Breast epithelium (tissue), 4 donors: ENCODE measurements at places on chromosomes 5 and 9. TPM values are rescaled to one million over a fixed set of nuclear protein-coding genes. Genes with fewer than 3 reads are reported as not detected.
A peak's percentile ranks its signal among the peaks of the same experiment; 100 is the strongest.

GRCh38 chr9:93130861-93131481, 3.1 kb downstream of the NINJ1 start:
- peak overlapping the region; percentile 91 for H3K27ac ChIP-seq
- no peaks in the 10 kb centered on the region for H3K36me3 ChIP-seq
- H3K4me3 ChIP-seq, result peak overlapping the region; percentile 84
- peaks cover 41% of the 10 kb centered on the region for H3K4me1 ChIP-seq
- no peak for DNase-seq
- H3K27me3 ChIP-seq, result no peaks in the 10 kb centered on the region

- H3K36me3 ChIP-seq, result no peaks in the 10 kb centered on the region
- H3K27ac ChIP-seq, result no peak overlapping the region
- H3K4me3 ChIP-seq, result no peak overlapping the region
- H3K27me3 ChIP-seq, result no peaks in the 10 kb centered on the region
Measured at GRCh38 chr9:130320723-130321481, 55.3 kb downstream of the HMCN2 start.

DNA sequence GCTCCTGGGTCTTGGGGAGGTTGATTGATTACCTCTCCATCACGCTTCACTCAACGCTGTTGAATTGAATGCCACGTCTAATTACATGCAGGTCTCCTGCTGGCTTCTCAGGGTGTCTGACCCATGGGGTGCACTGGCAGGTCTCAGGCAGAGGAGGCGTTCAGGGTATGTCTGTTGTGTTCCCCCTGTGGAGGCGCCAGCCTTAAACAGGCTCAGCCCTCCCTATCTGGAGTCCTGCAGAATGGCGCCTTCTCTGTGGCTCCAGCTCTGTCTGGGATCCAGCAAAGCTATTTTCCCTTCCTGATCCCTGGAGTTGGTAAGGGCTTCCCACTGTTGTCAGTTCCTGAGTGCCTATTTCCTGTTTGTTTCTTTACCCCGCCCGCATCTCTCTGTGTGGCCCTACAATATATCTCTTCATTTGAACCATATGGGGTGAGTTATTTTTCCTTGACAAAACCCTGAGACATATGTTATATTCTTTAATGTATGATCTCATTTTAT, 150.0 kb downstream of the NTRK2 start:
- no peak overlapping the region for H3K4me3 ChIP-seq
- no peaks in the 10 kb centered on the region for H3K4me1 ChIP-seq

DNA sequence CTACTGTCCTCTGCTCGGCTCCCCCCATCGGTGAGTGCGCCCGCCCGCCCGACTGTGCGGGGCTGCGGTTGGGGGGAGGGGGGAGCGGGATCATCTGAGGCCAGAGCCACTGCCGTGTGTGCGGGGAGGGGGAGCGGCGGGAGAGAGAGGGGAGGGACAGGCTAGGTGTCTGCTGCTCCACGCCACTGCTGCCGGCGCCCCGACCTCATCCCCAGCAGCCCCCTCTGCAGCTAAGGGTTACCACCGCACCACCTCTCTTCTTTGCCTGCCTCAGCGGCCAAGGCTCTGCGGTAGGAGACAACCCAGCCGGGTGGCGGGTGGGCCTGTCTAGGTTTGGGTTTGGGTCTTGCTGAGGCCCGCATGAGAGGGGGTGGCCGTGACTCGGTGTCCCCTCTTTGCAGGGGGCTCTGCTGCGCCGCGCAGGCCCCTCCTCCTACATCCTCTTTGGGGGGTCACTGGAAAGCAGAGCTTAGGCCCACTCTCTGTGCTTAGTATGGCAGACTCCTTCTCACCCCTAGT, 670 bp upstream of the PURA start:
- H3K27ac ChIP-seq, result peak overlapping the region; percentile 99
- no peaks in the 10 kb centered on the region for H3K27me3 ChIP-seq
- no peaks in the 10 kb centered on the region for H3K36me3 ChIP-seq

DNA sequence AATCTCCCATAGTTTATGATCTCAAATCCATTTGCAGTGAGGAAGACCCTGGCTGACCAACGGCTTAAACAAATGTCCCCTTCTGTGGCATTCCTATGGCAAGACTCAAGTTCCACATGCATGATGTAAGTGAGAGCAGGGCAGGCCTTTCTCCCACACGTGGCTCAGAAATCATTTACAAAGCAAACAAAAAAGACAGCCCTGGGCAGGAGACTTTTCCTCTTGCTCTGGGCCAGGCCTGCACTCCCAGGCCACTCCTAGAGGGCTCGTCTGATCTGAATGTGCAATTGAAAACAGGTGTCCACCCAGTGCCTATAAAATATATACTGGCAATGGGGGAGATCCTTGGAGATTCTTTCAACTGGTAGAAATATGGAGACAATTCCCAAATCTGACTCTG, 123.1 kb downstream of the DMRT2 start:
- H3K4me3 ChIP-seq, result no peak overlapping the region
- H3K27ac ChIP-seq, result peak overlapping the region; percentile 63
- H3K4me1 ChIP-seq, result no peaks in the 10 kb centered on the region
- no peaks in the 10 kb centered on the region for H3K27me3 ChIP-seq
- no peak for DNase-seq

DNA sequence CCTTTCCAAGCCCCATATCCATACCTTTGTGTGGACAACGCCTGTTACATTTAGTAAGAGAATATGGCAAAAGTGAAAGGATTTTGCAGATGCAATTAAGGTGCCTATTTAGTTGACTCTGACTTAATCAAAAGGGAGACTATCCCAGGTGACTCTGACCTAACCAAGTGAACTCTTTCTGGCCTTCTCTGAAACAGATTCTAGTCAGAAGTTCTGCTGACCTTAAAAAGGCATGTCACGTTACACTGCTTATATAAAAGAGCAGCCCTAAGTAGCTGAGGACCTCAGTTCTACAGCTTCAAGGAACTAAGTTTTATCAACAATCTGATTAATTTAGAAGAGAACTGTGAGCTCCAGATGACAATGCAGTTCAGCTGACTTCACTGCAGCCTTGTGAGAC, 5.7 kb upstream of the TICAM2 start:
- H3K4me3 ChIP-seq, result no peak overlapping the region
- H3K36me3 ChIP-seq, result no peaks in the 10 kb centered on the region
- no peaks in the 10 kb centered on the region for H3K27me3 ChIP-seq
- no peak overlapping the region for H3K27ac ChIP-seq

GRCh38 chr5:24595329-24595728, 49.4 kb downstream of the CDH10 start:
- no peaks in the 10 kb centered on the region for H3K36me3 ChIP-seq
- H3K4me1 ChIP-seq, result no peaks in the 10 kb centered on the region
- H3K27me3 ChIP-seq, result no peaks in the 10 kb centered on the region
- H3K27ac ChIP-seq, result no peak overlapping the region

Gene WNT8A
- total RNA-seq, result not detected
